HT1080 (cell line): ENCODE measurements at places on chromosomes 5 and 9. TPM values are rescaled to one million over a fixed set of nuclear protein-coding genes. Genes with fewer than 3 reads are reported as not detected.
A peak's percentile ranks its signal among the peaks of the same experiment; 100 is the strongest.

- no peak for DNase-seq
These were observed 711.2 kb upstream of the ZNF608 start for GRCh38 chr5:125457617-125458016.

DNA sequence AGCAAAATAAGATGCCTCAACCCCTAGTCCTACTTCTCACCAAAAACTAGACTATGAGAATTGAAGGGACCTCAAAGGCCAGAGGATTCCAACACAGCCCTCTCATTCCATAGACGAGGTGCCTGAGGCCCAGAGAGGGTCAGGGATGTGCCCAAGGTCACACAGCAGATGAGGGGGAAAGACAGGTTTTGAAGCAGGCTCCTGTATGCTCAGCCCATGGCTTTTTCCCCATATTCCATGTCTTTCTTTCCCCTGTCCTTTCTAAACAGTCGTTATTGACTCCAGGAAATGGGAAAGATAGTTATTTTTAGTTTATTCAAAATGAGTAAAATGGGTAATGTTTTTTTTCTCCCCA, 61.2 kb upstream of the COL15A1 start:
- DNase-seq: no peak

- no peak for DNase-seq
These were observed 191.9 kb upstream of the PUM3 start for GRCh38 chr9:3035579-3036332.

HAVCR1 gene
- not detected in 2 replicates for total RNA-seq

DNA sequence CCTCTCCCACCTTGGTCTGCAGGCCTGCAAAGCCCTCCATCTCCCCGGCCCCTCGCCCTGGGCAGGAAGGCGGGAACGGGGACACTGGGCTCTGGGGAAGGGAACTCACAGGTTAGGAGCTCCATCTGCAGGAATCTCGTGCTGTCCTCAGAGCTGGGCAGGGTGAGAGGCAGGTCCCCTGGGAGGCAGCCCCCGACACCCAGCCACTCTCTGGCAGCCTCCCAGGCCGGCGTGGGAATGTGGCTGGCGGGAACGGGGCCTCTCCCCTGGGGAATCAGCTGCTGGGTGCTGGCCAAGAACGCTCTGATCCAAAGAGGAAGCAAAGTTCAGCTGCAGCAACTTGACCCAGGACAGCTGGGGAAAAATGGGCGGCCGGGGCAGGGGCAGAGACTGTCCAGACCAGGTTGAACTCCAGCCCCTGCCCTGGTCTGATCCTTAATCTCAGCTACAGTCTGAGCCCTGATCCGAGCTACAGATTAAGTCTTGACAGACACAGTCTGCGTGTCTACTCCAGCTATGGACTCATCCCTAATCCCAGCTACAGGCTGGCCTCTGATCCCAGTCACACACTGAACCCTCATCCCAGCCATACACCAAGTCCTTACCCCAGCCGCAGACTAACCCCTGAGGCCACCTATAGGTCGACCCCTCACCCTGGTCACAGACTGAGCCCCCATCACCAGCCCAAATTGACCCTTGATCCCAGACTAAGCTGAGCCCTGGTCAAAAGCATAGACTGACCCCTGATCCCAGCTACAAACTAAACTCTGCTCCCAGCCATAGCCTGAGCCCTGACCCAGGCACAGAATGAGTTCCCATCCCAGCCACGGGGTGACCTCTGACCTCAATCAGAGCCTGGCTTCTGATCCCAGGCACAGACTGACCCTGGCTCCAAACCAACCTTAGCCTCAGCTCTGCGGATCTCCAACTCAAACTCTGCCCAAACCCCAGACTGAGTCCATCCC, 37.3 kb upstream of the EGFL7 start:
- DNase-seq: peak; percentile 42

- no peak for DNase-seq
These were observed 11.4 kb downstream of the GCNT4 start for GRCh38 chr5:75040973-75041372.

CCL27 gene
- 0.26 TPM in 1 of 2 replicates, not detected in the other for total RNA-seq

DNA sequence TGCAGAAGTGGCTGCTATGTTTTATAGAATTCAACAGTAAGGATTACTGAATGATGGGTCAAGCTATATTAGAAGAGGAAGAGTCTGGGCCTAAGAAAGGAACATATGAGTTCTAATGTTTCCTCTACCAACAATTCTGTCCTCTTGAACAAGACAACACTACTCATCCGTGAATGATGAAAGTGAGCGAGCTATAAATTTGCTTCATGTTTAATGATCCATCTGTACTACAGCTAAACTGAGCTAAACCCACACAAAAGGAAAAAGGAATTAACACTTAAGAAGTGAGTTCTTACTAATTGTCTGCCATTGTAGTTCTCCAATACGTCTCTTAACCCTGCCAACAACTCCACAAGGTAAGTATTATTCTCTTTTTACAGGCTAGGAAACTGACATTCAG, 204.4 kb downstream of the GLIS3 start:
- no peak for DNase-seq

- no peak for DNase-seq
These were observed 15.5 kb downstream of the OTULINL start for GRCh38 chr5:14597080-14597479.
